Right renal pelvis (tissue), 4 donors: ENCODE measurements at places on chromosomes 1 and 21. TPM values are rescaled to one million over a fixed set of nuclear protein-coding genes. Genes with fewer than 3 reads are reported as not detected.

DNA sequence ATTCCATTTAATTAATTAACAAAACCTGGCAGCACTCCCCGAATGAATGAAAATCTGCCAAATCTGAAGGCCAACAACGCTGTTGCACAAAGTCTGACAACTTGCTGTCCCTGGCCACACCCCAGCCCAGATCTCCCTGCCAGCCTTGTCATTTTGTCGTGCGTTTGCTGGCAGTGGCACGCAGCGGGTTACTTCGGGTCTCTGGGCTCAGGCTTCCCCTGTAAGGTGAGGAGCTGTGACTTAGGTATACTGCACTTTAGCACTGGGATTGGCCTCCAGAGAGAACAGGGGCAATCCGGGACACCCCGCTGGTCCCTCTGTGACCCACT, 34.3 kb upstream of the SIM2 start:
- no peak for DNase-seq

DNA sequence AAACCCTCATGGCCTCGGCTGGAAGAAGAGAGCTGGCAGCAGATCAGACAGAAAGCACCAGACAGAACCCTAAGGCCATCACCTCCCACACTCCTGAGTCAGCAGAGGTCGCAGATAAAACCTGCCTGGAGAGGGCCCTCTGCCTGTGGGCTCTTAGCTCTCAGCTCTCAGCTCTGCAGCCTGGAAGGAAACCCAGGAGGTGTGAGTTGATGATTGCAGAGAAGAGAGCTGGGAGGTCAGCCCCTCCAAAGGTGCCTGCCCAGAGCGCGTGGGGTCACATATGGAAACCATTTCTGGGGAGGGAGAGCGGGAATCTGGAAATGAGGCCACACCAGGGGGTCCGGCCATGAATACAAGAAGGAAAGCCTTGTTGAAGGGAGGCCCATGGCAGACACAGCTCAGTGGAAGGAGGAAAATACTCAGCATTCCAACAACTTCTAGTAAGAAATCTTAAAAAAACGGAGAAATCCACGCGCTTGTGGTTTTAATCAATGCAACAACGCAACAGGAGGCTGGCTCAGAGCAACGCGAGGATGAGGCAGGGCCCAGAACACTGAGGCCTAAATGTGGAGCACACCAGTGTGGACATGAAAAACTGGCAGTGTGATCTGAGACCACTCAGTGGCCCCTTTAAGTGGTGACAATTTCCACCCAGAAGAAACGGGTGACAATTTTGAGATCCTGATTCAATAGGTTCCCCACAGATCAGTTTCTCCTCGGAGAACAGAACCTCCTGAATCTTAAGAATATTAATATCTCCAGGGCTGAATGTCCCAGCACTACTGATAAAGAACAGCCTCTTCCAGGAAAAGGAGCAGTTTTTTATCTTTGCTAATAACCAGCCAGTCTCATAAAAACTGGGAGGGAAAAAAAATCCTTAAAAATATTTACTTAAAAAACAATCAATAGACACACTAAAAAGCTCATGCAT, 45.7 kb downstream of the PSMG1 start:
- no peak for DNase-seq

DNA sequence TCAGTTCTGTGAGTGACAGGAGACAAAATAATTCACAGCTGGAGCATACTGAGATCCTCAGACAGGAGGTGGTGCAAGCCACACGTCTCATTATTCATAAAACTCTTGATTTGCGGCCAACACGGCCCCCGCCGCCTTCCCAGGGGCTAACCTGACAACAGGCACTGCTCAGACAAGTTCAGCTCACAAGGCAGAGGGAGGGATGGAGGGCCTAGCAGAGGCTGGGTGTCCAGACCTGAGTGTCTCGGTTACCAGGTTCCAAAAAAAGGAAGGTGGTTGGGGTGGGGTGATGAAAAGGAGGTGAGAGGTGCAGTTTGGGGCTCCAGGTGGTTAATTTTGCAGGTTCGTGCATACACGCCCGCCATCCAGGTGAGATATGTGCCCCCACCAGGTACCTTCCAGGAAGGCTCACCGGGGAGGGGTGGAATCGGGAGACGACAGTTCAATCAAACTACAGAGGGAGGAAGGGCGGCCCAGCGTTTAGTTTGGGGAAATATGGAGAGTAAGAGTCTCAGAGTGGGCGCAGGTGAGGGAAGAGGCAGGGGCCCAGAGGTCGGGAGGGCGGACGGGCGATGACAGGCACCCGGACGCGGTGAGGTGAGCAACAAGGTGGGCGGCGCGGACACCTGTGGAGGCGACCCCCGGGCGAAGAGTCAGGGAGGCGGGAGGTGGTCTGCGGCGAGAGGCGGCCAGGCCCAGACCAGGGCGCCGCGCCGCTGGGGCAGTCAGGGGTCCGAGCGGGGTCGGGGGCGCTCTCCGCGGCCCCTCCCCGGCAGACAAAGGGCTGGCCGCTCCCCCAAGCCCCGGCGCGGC, 629 bp downstream of the CTNNBIP1 start:
- no peak for DNase-seq

DNA sequence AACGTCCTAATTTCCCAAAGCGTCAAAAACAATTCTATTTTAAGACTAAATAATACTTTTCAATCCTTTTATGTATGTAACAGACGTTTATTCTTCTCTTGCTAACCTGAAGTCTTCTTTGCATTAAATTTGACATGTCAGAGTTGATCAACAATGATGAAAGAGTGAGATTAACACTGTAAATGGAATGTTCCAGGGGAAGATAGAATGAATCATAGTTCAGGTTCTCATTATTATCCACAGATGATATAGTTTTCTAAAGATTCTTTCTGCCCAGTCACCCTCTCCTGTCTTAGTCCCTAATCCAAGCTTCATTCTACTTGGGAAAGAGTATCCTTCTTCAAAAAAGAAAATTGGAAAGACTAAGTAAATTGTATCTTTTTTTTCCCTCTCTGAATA, 38.9 kb downstream of the SDCCAG8 start:
- no peak for DNase-seq

DNA sequence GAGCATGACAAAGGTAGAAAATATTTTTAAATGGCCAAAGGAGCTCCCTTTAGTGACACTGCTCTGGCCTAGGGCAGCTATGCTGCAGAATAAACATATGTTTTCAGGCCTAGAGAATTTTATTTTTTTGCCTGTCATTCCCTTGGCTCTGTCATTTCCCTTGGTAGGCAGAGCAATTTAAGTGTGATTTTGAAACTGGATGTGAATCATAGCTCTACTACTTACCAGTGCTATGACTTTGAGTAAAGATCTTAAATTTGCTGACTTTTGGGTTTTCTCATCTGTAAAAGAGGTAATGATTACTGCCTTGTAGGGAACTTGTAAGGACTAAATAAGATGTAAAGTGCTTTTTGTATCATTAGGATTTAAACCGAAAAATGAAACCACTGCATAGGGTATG, 189.0 kb upstream of the ZRANB2 start:
- no peak for DNase-seq

- DNase-seq, result no peak
Measured at GRCh38 chr21:38289705-38290485, 33.1 kb downstream of the KCNJ15 start.

DNA sequence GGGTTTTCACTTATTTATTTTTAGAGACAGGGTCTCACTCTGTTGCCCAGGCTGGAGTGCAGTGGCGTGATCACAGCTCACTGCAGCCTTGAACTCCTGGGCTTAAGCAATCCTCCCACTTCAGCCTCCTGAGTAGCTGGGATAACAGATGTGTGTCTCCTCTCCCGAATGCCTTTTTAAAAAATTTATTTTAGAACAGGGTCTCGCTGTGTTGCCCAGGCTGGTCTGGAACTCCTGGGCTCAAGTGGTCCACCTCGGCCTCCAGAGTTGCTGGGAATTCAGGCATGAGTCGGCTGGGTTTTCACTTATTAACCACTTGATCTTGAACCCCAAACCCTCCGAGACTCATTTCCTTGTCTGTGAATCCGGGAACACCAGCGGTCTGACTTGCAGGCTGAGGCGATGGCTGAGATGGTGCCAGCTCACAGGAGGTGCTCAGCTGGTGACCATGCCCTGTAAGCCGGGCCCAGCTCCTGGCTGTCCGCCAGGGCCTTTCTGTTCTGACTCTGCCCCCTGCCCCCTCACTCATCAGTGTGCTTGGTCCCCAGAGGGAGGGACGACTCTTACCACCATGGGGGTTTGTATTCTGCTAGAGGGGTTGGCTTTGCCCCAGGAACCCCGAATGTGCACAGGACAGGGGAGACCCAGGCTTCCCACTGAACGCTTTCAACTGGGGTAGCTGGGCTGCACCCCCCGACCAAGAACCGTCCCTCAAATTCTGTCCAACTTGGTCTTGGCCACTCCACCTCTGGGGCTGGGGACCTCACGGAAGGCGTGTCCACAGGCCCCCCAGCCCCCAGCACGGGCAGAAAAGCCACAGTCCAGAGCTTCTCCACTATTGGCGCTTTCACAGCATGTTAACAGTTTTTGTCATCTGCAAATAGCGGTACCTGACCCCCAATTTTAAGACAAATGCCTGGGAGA, 22.5 kb downstream of the MMEL1 start:
- DNase-seq, result no peak

GRCh38 chr1:72636631-72637030, 354.3 kb upstream of the NEGR1 start:
- no peak for DNase-seq

GRCh38 chr1:32144033-32144432, 35.4 kb upstream of the TXLNA start:
- no peak for DNase-seq

DNA sequence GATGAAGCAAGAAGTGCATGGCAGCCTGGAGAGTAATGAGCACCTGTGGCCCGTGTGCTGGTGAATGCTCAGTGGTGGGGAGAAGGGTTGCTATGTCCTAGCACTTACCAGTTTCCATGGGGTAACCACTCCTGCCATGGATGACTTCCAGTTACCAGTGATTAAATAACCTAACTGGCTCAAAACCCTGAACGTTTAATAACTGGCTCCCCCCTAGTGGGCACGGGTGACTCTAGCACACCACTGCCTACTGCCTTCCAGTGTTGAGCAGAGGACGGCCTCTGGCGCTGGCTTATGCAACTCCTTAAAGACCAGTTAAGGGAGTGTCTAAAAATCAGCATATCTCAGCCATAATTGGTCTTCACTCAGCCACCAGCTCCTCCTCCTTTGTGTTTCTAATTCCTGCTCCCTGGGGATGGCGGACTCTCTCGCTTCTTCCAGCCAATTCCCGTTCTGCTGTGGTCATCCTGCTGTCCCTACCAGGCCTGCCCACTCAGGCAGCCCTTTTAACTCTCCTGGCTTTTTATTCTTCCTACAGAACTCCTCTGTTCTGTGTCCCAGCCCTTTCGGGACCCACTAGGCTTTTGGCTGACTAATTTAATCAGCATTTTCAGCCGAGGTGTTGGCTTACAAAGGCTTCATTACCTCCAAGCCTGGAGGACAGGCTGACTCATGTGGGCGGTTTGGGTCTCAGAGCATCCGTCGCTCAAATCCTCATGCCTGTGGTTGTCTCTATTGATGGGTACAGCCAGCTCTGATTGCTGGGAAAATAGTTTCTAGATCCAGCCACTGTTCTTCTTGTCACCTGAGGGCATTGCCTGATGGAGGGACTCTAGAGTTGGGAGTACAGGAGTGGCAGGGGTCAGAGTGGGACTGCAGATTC, 332.4 kb downstream of the CAMTA1 start:
- peak; percentile 40 for DNase-seq

GRCh38 chr1:246921481-246921880, 10.3 kb downstream of the AHCTF1 start:
- no peak for DNase-seq

DNA sequence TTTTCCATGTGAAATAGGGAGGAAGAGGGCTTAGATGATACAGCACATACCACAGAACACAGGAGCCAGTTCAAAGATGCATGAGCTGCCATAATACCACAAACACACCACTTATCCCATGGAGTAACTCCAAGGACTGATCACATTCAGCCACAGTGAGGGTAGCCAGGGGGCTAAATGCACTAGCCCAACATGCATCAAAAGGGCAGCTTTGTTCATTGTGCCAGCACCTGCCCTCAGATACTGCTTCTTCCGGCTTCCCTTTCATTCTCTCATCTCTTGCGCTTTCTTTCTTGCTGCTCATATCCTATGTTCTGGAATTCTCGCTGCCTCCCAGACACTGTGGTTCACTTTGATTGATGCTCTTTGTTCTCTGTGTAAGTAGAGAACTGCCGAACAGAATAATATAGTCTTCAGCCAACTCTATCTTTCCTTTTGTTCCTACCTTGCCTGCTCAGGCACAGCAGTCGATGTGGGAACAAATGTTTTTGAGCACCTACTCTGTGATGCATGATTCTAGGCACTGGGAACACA, 50.0 kb upstream of the SYT6 start:
- no peak for DNase-seq

Gene TEDDM1
- 0.09 TPM for polyA plus RNA-seq

Gene MIXL1
- 0.38 TPM for polyA plus RNA-seq

Gene PPIAL4G
- not detected for polyA plus RNA-seq

Gene NECTIN4
- polyA plus RNA-seq, result 4.7 TPM

Gene GJA9
- 0.37 TPM for polyA plus RNA-seq

Gene RUNX3
- 0.47 TPM for polyA plus RNA-seq
